ENCODE measurements at places on chromosomes 1 and 21. TPM values are rescaled to one million over a fixed set of nuclear protein-coding genes. Genes with fewer than 3 reads are reported as not detected.

DNA sequence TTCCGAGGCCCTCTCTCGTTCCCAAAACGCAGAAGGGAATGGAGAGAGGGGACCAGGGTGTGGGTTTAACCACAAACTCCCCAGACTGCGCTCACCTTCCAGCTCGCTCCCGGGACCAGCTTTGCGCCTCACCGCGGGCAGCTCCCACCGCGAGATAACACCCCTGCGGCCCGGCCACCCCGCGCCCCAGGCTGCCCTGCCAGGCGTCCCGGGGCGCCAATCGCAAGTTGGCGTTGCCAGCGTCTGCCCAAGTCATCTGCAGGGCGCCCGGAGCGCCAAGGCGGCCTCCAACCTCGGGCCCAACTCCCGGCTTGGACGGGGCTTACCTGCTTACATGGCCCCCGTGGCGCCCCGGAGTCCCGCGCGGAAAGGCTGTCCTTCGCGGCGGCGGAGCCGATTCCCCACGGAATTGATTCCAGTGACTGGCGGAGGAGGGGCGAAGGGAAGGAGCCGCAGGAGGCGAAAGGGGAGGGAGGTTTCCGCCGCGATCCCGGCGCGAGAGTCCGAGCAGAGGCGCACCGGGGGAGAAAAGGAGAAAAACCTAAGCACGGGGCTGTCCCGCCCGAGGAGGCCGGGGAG, 456 bp downstream of the PTPN14 start:
- no peak for DNase-seq

GRCh38 chr1:246110343-246111219, 396.5 kb downstream of the SMYD3 start:
- peak; percentile 57 for DNase-seq

The PADI2 gene
- 0.18 TPM for total RNA-seq

The SMIM1 gene
- 22.1 TPM for total RNA-seq

The DCST1 gene
- not detected for total RNA-seq

The SELENBP1 gene
- 65.6 TPM for total RNA-seq

The NPR1 gene
- 50.7 TPM for total RNA-seq

The TMCC2 gene
- total RNA-seq = 8.8 TPM

DNA sequence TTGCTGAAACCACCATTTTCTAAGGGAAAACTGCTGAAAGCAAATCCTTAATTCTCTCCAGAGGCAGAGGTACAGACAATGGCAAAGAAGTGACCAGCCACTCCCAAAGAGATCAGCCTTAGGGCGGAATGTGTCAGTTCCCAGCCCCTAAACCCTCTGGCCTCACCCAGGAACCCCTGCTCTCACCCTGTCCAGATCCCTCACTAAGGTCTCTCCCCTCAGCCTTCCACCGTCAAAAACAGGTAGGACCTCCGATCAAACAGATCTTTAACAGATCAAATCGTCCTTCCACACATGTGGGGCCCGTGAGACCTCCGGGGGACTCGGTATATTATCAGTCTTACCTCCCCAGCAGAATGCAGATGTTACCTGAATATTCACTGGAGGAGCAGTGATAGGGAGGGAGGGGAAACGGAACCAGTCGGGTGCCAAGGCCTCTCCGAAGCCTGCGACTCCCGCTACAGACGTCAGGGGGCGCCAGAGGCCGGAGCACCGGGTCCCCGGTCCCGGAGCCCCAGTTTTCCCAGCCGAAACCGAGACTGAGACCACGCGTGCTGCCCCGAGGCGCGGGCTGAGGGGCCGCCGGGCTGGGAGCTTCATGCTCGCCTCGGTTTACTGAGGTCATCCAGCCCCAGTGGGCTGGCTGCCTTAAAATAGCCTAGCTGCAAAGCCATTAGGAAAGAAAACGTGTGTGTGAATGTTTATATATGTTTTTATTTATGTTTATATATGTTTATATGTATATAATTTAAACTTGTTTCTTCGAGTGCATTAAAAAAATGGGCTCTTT, 23.6 kb downstream of the GPA33 start:
- DNase-seq = peak; percentile 45

Measured in ovary (tissue), 10 donors.